ENCODE measurements at places on chromosomes 12 and 14. TPM values are rescaled to one million over a fixed set of nuclear protein-coding genes. Genes with fewer than 3 reads are reported as not detected.

Gene SLC6A13
- total RNA-seq: 0.39 TPM

Gene OTUB2
- 2.9 TPM for total RNA-seq

Gene TAS2R14
- 6.8 TPM for total RNA-seq

Gene M6PR
- total RNA-seq: 95.6 TPM

Gene AGAP2
- total RNA-seq: 1.1 TPM

Gene OR6J1
- not detected for total RNA-seq

Gene ADAMTS20
- total RNA-seq: 0.10 TPM

Gene TMEM119
- 61.1 TPM for total RNA-seq

Gene KLRD1
- 0.79 TPM for total RNA-seq

Measured in skin of body (tissue), 3 donors.